ENCODE measurements at places on chromosomes 1 and 21.

DNA sequence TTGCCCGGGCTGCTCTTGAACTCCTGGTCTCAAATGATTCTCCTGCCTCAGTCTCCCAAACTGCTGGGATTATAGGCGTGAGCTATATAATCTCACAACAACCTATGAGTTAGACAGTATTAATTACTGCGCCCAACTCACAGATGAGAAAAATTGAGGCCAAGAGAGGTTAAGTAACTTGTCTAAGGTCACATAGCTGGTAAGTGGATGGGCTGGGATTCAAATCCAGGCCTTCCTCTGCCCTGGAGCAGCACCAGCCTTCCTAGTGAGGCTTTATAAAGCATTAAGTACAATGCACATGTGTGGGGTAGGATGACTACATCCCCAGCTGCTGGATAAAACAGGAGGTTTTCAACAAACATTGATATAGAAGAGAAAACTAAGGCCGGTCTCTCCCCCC, 15.1 kb downstream of the E2F2 start:
- no peak for DNase-seq

GRCh38 chr1:6026095-6026809, 19.4 kb upstream of the KCNAB2 start:
- peak; percentile 53 for DNase-seq

DNA sequence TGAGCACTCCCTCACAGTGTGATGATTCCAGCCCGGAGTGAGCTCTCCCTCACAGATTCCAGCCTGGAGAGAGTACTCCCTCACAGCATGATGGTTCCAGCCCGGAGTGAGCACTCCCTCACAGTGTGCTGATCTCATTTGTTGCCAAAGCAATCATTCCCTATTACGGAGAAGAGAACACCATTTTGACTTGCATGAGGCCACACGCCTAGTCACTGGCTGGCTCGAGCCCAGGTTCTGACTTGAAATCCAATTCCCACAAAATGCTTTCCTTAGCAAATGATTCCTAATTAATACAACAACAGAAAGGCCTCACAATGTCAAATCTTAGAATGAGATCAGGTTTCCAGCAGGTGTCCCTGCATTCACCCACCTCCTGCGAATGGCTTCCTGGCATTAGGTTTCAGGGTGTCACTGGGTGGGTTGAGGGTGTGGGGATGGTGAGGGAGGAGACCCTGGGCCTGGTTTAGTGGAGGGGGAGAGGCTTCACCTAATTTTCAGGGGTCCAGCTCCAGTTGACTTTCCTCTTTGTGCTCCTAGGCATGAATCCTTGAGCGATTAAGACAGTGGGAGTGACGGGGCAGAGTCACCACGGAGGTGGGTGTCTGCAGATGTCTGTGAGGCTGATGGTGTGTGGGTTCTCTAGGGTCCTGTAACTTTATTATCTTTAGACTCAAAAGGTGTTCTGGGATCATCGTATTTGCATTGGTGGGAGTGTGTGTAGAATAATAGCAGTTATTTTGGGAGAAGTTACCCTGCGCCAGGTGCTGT, 158.5 kb downstream of the KCNJ6 start:
- no peak for DNase-seq

GRCh38 chr1:32618673-32619221, 31.6 kb downstream of the ZBTB8OS start:
- no peak for DNase-seq

- no peak for DNase-seq
Measured at GRCh38 chr1:5150191-5150590, 495.8 kb downstream of the AJAP1 start.

DNA sequence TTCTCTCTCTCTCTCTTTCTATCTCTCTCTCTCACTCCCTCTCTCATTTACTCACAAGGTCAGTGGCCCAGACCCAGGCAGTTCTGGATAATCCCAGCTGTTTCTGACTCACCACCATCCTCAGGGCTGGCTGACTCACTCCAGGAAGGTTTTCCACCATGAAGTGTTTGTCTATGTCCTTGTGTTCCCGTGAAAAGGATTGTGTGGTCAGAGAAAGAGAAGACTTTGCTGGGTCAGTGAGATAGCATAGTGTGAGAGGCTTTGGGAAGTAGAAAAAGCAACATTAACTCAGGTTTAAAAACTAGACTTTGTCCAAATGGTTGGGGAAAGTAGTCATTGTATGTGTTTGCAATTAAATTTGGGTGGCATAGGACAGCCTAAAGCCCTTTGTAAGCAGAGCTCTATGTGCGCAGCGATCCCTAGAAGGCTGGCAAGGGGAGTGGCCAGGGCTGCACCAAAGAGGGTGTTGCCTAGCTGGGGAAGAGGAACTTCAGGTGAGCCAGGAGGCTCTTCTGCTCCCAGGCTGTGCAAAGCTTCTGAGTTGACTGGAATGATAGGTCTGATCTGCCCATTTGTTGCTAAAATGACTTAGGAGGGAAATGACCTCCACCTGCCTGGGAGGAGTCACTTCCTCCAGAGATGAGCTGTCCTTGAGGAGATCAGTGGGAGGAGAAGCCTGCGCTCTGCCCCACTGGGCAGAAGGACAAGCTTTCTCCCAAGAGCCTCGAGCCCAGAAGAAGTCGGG, 4.9 kb upstream of the CAPN2 start:
- no peak for DNase-seq

GRCh38 chr1:51000651-51001050, 30.6 kb downstream of the CDKN2C start:
- DNase-seq = no peak

DNA sequence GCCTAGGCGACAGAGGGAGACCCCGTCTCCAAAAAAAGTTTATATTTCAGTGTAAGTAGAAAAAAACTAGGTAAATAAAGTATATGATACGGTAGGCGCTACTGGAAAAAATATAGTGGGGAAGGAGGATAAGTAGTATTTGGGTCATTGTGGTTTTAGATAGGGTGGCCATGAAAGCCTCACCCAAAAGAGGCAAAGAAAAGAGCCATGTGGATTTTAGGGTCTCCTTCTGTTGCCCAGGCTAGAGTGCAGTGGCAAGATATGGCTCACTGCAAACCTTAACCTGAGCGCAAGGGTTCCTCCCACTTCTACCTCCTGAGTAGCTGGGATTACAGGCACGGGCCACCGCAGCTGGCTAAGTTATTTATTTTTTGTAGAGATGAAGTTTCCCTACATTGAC, 17.1 kb downstream of the LEPR start:
- DNase-seq = no peak

DNA sequence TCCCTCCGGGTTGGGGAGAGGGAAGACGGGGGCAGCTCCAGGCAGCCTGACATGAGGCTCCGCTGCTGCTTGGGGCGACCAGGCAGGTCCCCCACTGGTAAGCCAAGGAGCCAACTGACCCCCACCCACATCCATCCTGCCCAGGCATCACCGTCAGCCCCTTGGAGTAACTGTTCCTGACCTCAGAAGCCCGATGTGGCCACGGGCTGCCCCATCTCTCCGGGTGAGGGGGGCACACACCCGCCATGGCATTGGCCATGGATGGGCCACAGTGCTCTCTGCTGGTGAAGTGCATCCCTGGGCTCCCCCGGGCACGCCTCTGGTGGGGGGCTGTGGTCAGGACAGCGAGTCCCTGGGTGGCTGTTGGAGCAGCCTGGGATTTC, 100.0 kb downstream of the CRYAA start:
- DNase-seq = peak; percentile 34

GRCh38 chr1:167671727-167672511, 41.9 kb downstream of the RCSD1 start:
- DNase-seq = no peak

DNA sequence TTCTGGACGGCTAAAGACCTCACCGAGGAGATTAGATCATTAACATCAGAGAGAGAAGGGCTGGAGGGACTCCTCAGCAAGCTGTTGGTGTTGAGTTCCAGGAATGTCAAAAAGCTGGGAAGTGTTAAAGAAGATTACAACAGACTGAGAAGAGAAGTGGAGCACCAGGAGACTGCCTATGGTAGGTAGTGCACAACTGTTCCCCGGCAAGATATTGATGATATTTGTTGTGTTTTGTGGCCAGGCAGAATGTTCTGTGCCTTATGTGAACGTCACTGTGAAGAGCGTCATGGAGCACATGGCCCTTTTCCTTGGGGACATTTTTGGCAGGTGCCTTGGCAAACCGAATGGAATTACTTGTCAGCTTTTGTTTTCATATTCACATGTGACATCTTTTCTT, 191.7 kb downstream of the DISC1 start:
- no peak for DNase-seq

DNA sequence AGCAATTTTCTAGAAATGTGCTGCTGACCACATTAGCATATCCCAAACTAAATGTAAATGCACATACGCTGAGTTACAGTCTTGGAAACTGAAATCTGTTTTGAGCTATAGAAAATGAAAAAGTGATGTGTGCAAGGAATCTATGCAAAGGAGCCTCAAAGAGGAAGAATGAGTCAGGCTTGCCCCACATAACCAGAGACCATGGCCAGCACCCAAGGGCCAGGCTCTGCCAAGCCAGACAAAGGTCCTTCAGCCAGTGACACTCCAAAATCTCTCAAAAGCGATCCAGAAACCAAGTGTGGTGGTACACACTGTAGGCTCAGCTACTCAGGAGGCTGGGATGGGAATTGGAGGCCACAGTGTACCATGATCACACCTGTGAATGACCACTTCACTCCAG, 195.2 kb downstream of the TOMM20 start:
- DNase-seq = no peak

GRCh38 chr1:23638188-23638619, 53.4 kb upstream of the RPL11 start:
- DNase-seq = no peak

- no peak for DNase-seq
Measured at GRCh38 chr1:70431874-70432273, 20.8 kb downstream of the CTH start.

Measured in dorsolateral prefrontal cortex (tissue), 122 donors.